Amniotic stem cell (primary cell): ENCODE measurements at places on chromosomes 6 and 20.

DNA sequence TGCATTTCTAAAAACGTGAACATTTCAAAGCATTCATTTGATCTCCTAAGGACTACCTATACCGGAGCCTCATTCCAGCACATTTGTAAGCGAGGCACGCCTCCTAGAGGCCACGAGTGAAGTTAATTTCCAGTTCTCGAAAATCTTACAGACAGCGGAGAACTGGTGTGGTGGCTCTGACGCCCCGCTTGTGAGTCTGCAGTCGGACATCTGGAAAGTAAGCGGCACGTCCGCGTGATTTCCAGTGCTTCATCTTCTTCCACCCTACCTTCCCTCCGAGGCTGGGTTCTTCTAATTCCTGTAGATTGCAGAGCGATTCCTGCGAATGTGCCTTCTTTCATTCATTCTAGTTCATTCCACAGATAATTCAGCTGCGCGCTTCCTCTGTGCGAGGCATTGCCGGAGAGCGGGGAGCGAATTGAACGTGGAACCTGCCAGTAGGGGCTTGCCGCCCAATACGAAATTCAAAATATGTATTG is 810 bp upstream of the PRIM2 start:
- peak; percentile 86 for DNase-seq

- no peak for DNase-seq
Observed at GRCh38 chr6:14622085-14622484, 504.5 kb downstream of the CD83 start.

- DNase-seq: no peak
Observed at GRCh38 chr6:125611573-125612344, 137.7 kb upstream of the HEY2 start.

GRCh38 chr6:28523241-28523622 is 2.4 kb upstream of the GPX5 start:
- DNase-seq: no peak

- no peak for DNase-seq
Observed at GRCh38 chr6:48883116-48883515, 579.9 kb downstream of the MMUT start.

- DNase-seq: no peak
Observed at GRCh38 chr20:25050082-25050481, 7.9 kb downstream of the ACSS1 start.

- no peak for DNase-seq
Observed at GRCh38 chr20:64049060-64049877, at the start of gene SOX18. Gene SOX18, minus strand, starts transcription at chr20:64049639. Its CDS starts 123 bp downstream, at chr20:64049516.

- DNase-seq: no peak
Observed at GRCh38 chr6:74268815-74269599, 573.0 kb downstream of the CD109 start.

DNA sequence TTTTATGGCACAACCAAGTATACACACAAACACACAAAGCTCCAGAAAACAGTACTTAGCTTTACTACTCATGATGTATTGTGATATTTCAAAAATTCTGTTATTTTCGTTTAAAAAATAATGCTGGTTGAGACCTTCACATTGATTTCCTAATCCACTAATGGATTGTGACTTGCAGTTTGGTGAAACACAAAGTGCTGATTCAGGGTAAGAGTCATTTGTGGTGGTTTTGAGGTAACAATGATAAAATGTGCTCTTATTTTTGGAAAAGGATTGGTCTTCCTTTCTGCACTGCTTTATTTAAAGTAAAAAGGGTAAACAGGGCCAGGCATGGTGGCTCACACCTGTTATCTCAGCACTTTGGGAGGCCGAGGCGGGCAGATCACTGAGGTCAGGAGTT is 1.9 kb downstream of the AAR2 start:
- DNase-seq: no peak

DNA sequence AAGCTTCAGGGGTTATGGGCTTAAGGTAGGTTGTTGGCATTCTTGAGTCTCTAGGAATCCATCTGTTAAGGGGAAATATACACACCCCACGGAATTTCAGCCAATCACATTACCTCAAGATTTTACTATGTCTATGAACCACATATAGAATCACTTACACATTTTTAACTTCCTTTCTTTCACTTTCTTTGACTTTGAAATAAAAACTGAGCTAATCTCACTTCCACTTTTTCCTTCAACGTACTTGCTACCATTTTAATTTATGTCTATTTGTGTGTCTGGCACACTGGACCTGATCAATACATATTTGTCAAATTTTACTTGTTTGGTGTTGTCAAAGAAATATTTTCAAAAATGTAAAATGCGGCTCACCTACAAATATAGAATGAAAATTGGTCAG is 545.4 kb upstream of the JAG1 start:
- no peak for DNase-seq

DNA sequence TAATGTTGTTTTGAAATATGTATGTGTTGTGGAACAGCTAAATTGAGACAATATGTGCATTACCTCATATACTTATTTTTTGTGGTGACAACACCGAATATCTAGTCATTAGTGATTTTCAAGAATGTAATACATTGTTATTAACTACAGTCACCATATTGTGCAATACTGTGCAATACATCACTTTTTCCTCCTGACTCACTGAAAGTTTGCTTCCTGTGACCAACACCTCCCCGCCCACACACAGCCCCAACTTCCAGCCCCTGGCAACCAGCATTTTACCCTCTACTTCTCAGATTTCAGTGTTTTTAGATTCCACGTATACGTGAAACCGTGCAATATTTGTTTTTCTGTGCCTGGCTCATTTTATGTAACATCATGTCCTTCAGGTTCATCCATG is 627.9 kb downstream of the PRKN start:
- DNase-seq: no peak

GRCh38 chr6:135329851-135330803 is 149.0 kb downstream of the MYB start:
- DNase-seq: no peak

- no peak for DNase-seq
Observed at GRCh38 chr20:7637184-7637583, 303.1 kb downstream of the HAO1 start.

- peak; percentile 54 for DNase-seq
Observed at GRCh38 chr20:44137266-44137801, 49.7 kb downstream of the JPH2 start.

GRCh38 chr6:169014211-169015197 is 239.1 kb downstream of the THBS2 start:
- DNase-seq: no peak

GRCh38 chr20:54714817-54715216 is 239.4 kb downstream of the DOK5 start:
- DNase-seq: no peak

- DNase-seq: no peak
Observed at GRCh38 chr6:33490198-33490597, 35.8 kb downstream of the ZBTB9 start.

DNA sequence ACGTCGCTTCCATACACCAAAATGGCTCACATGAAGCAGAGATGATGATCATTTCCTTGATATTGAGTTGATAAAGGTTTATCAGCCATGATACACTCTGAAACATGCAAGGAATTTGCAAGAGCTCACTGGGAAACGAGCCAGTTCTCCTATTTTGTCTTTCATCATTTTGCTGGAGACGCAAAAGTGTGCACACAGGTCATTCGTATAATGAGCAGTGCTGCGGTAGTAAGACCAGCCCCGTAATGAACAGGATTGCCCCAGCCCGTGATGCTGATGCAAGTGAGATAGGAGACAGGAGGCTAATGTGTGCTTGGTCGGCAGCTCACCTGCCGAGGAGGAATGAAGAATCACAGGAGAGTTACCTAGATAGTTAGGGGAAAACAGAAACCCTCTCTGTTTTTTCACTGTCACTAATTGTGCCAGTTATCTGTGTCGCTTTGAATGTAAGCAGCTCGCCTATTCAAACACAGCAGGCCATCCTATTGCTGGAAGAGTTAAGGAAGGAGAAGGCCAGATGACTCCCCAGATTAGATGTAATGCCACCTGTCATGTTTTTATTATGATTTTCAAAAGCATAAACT is 391.8 kb downstream of the SAMD5 start:
- DNase-seq: no peak

GRCh38 chr6:12173181-12173580 is 117.0 kb upstream of the EDN1 start:
- DNase-seq: no peak

DNA sequence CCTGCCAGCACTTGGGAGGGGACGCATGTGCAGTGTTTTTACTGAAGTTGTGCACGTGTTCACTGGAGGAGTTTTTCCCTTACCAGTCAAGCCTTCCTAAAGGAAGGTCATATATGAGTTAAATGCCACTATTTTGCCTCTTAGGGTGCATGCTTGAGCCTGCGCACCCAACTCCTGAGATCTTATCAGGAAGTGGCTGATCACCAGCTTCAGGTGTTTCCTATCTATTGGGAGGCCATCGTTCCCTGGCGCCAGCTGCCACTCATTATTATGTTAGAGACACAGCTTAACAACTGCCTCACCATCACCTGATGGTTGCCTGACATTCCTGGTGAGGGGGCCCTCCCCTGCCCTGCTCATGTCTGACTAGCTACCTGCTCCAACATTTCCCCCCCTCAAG is 8.5 kb downstream of the ERVFRD-1 start:
- no peak for DNase-seq

DNA sequence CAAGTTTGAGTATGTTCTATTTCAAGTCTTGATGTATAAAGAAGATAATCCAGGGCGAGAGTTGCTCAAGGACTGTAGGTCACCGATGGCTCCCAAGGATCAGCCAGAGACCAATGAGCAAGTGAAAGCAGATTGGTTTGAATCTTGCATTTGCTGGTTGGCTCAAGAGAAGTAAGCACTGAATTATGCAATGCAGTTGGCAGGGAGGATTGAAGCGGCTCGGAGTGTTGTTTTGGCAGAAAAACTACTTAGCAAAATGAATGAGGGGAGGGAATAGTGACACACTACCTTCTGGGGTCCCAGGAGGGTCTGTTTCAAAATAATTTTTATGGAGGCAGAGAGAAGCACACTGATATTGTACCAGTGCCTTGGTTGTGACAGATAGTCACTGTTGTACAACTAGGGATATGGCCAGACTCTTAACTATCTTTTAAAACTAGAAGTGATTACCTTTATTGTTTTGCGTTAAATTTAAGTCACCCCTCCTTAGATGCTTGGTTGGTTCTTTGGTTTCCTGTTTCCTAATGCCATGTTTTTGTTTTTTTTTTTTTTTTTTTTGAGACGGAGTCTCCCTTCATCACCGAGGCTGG is 15.7 kb downstream of the SASH1 start:
- no peak for DNase-seq

GRCh38 chr20:62740286-62741141 is 31.9 kb downstream of the NTSR1 start:
- peak; percentile 80 for DNase-seq

GRCh38 chr6:42921801-42922200 is 5.9 kb downstream of the PTCRA start:
- no peak for DNase-seq

- DNase-seq: no peak
Observed at GRCh38 chr20:41142919-41143318, 5.6 kb downstream of the PLCG1 start.

DNA sequence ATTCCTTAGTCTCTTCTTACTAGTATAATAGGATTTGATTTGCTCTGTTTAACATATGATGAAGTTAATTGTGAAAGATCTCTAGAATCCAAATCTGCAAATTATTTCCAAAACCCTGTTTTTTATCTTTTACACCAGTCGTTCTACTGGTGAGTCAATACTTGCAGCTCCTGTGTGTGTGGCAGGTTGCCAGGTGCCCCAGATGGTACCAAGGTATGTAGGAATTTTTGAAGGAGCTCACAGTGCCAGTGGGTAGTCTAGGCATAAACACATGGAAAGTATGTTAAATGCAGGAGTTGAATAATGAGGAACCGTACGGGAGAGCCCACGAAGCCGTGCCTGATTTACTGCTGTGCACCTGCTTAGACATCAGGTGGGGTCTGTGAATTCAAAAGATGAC is 192.2 kb downstream of the FARS2 start:
- no peak for DNase-seq

DNA sequence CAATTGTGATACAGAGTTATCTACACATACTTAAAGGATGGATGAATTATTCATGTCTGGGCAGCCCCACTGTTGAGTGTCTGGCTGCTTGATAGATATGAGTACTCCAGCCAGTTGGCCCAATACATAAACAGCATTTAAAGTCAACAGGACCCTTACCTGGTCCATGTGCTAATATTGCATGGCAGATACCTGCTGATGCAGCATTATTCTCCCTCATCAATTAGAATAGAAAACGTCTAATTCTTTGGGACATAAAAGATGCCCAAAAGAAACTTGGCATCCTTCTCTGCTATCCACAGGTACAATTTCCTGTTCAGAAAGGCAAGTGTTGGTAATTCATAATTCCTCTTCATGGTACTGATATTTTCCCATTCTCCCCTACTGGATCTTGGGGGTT is 550.8 kb downstream of the TFAP2B start:
- DNase-seq: no peak
